Karpas-422 (cell line): ENCODE measurements at places on chromosomes 5 and 9. TPM values are rescaled to one million over a fixed set of nuclear protein-coding genes. Genes with fewer than 3 reads are reported as not detected.

DNA sequence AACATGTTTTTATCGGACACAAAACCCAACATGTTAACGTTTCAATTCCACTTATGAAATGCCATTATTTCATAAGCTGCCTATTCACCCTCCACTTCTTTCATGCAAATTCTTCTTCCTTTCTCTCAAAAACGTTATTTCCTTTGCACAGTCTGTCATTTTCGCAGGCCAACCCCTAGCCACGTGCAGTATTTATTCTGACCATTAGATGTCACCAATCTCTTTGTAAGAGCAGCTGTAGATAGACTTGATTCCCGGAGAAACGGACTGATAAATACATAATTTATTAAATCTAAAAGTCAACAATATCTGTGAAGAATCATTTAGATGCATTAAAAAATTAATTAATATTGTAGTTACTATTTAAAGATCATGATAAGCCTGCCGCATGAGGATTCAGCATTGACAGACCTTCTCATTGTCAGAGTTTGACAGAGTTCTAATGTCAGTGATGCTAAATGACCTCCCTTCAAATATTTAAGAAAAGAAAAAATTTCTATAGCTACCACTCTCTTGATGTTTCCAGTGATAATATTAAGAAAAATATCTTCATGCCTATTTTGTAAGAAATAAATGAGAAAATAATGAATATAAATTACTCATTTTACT is 933.6 kb downstream of the CDH12 start:
- H3K36me3 ChIP-seq, result no peaks in the 10 kb centered on the region
- no peaks in the 10 kb centered on the region for H3K27me3 ChIP-seq
- peaks cover 6% of the 10 kb centered on the region for H3K4me1 ChIP-seq
- no peak overlapping the region for H3K27ac ChIP-seq

Gene PCSK1
- not detected in 2 replicates for total RNA-seq

DNA sequence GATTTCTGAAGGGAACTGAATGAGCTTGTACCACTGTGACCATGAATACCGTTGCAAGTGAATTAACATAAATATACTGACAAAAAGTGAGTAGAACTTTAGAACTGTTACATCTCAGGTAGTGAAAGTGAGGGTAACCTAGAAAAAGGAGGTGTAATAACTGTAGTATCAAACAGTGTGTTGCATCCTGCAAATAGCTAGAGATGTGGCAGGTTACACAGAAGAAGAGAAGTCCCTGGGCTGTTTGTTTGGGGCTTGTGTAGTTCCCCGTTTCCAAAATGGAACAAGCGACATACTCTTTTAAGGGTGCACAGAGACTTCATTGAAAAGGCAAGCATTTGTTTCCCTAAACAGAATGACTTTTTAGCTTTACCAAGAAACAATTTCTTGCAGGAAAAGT is 214.8 kb downstream of the NR3C1 start:
- DNase-seq, result no peak
- H3K4me1 ChIP-seq, result peaks cover 75% of the 10 kb centered on the region
- H3K27me3 ChIP-seq, result no peaks in the 10 kb centered on the region
- H3K36me3 ChIP-seq, result peaks cover 24% of the 10 kb centered on the region; the same call in 1 of the 2 replicates

GRCh38 chr9:14962193-14962882 is 52.1 kb upstream of the FREM1 start:
- H3K4me1 ChIP-seq, result peaks cover 7% of the 10 kb centered on the region
- H3K4me3 ChIP-seq, result no peak overlapping the region
- H3K36me3 ChIP-seq, result no peaks in the 10 kb centered on the region
- H3K27ac ChIP-seq, result no peak overlapping the region
- H3K27me3 ChIP-seq, result no peaks in the 10 kb centered on the region
- no peak for DNase-seq

Gene SPATA31C1
- total RNA-seq, result not detected in 2 replicates

- no peak overlapping the region for H3K27ac ChIP-seq
- no peak for DNase-seq
- H3K4me3 ChIP-seq, result no peak overlapping the region
- no peaks in the 10 kb centered on the region for H3K27me3 ChIP-seq
- H3K4me1 ChIP-seq, result no peaks in the 10 kb centered on the region
Measured at GRCh38 chr5:34717426-34718327, 61.5 kb downstream of the RAI14 start.

GRCh38 chr5:14718778-14719177 is 54.3 kb downstream of the OTULIN start:
- no peak for DNase-seq
- H3K27ac ChIP-seq, result no peak overlapping the region
- H3K36me3 ChIP-seq, result no peaks in the 10 kb centered on the region
- H3K27me3 ChIP-seq, result no peaks in the 10 kb centered on the region

- H3K4me3 ChIP-seq, result peak overlapping the region; percentile 69
- no peak for DNase-seq
- no peak overlapping the region for H3K27ac ChIP-seq
- no peaks in the 10 kb centered on the region for H3K36me3 ChIP-seq
- H3K4me1 ChIP-seq, result peaks cover 12% of the 10 kb centered on the region
Measured at GRCh38 chr9:94031380-94031779, 52.9 kb upstream of the PTPDC1 start.

- H3K27ac ChIP-seq, result no peak overlapping the region
- DNase-seq, result no peak
- H3K4me1 ChIP-seq, result no peaks in the 10 kb centered on the region
- H3K36me3 ChIP-seq, result peaks cover 44% of the 10 kb centered on the region; the same call in 1 of the 2 replicates
Measured at GRCh38 chr5:140524003-140524402, 23.5 kb upstream of the EIF4EBP3 start.

Gene IL4
- total RNA-seq, result not detected in 2 replicates

- H3K36me3 ChIP-seq, result no peaks in the 10 kb centered on the region
- H3K27me3 ChIP-seq, result no peaks in the 10 kb centered on the region
- no peak overlapping the region for H3K27ac ChIP-seq
- H3K4me3 ChIP-seq, result no peak overlapping the region
- DNase-seq, result peak; percentile 82
Measured at GRCh38 chr9:108761655-108762347, 94.0 kb downstream of the ACTL7B start.

DNA sequence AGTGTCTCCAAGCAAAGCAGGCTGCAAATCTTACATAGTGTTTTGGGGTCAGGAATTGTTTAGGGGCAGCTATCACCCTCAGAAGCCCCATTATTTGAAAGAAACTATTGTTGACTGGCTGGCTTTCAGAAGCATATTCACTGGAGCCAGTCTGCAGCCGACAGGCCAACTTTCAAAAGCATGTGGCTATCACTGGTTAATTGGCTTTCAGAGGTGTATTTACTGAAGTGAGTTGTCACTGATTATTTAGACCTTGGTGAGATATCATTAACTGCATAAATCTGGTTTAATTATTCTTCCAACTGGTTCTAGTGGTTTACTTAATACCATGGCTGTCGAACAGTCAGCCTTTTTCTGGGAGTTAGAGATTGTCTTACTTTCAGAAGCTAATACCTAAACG is 247.0 kb downstream of the CWC27 start:
- no peaks in the 10 kb centered on the region for H3K36me3 ChIP-seq
- H3K4me3 ChIP-seq, result no peak overlapping the region
- no peak for DNase-seq
- H3K27me3 ChIP-seq, result no peaks in the 10 kb centered on the region
- no peak overlapping the region for H3K27ac ChIP-seq
- H3K4me1 ChIP-seq, result no peaks in the 10 kb centered on the region

Gene PCSK5
- not detected in 2 replicates for total RNA-seq

Gene PCDHA9
- total RNA-seq, result not detected in 2 replicates

Gene C1QTNF2
- total RNA-seq, result not detected in 2 replicates

Gene SHC3
- 0.04 TPM in 1 of 2 replicates, not detected in the other for total RNA-seq

DNA sequence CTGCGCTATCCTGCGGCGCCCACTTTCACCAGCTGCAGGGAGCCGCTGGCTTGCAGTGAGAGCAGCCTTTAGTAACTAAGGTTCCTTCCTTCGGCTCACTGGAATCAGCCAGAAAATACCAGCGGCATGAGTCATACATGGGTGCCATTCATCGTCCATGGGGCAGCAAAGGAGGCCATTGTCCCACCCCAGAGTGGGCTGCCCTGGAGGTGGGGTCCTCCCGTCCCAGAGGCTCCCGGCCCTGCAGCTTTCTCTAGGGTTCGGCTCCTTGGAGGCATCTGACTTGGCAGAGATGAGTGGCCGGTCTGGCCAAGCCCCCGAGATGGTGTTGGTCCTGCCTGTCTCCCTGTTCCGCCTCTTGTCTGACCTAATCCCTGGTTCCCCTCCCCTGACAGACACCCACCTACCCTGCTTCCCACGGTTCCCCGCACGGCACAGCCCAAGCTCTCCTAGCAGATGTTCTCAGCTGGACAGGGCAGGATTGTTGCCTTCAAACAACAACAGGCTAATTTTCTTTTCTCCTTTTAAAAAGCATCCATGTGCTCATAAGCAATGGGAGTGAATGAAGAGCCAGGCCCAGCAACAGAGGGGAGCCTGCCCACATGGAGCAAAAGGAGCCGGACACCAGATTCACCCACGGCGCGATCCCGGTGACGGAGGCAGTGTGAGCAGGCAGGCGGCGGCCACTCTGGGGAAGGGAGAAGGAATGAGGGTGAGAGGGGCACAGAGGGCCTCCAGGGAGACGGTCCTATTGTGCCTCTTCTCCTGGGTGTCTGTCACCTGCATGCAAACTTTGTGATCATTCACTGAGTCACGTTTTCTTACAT is 97.0 kb upstream of the COL5A1 start:
- no peak overlapping the region for H3K27ac ChIP-seq
- DNase-seq, result no peak
- H3K4me1 ChIP-seq, result no peaks in the 10 kb centered on the region
- H3K4me3 ChIP-seq, result no peak overlapping the region
- no peaks in the 10 kb centered on the region for H3K36me3 ChIP-seq

Gene SLC46A2
- not detected in 2 replicates for total RNA-seq

Gene SLC6A19
- total RNA-seq, result not detected in 2 replicates

Gene ADGRV1
- 0.04 TPM in 1 of 2 replicates, not detected in the other for total RNA-seq

DNA sequence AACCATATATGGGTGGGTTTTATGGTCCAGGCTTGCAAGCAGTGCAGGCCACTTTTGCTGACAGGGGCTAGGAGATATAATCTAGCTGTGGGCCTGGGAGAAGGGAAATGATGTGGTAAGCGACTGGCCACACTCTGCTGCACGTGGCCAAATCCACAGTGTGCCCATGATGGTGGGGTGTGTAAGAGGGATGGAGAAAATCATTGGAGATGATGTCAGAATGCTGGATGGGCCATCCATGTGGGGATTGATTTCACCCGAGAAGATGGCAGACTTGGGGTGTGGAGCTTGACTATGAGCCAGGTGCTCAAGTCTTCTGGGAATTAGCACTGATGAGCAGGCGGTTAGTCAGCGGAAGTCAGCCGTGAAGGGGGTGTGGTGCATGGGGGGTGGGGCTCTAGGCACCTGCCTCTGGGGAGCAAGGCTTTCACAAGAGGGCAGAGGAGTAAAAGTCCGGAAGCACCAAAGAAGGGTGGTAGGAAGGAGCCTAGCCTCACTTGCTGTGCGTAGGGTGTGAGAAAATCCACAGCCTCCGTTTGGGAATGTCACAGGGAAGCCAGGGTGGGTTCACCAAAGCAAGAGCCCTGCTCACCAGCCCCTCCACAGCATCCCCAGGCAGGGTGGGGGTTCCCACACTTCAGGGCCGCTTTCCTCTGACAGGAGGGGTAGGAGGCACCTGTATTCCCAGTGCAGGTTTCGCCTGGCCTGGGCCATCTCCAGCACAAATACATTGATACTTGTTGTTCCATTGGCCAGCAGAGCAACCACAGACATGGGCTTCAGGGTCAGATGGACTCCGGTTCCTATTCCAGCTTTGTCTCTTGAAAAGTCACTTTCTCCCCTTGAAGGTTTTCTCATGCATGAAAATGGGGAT is 44.5 kb upstream of the ANGPTL2 start:
- H3K27me3 ChIP-seq, result no peaks in the 10 kb centered on the region
- peaks cover 33% of the 10 kb centered on the region for H3K4me1 ChIP-seq
- DNase-seq, result peak; percentile 96
- H3K36me3 ChIP-seq, result no peaks in the 10 kb centered on the region

GRCh38 chr5:53063791-53064190 is 45.8 kb downstream of the MOCS2 start:
- no peaks in the 10 kb centered on the region for H3K36me3 ChIP-seq
- no peaks in the 10 kb centered on the region for H3K27me3 ChIP-seq
- H3K4me3 ChIP-seq, result no peak overlapping the region

- DNase-seq, result no peak
- no peaks in the 10 kb centered on the region for H3K27me3 ChIP-seq
- H3K4me3 ChIP-seq, result no peak overlapping the region
- no peak overlapping the region for H3K27ac ChIP-seq
- peaks cover 26% of the 10 kb centered on the region for H3K4me1 ChIP-seq
Measured at GRCh38 chr9:111925017-111925770, 28.6 kb downstream of the UGCG start.

DNA sequence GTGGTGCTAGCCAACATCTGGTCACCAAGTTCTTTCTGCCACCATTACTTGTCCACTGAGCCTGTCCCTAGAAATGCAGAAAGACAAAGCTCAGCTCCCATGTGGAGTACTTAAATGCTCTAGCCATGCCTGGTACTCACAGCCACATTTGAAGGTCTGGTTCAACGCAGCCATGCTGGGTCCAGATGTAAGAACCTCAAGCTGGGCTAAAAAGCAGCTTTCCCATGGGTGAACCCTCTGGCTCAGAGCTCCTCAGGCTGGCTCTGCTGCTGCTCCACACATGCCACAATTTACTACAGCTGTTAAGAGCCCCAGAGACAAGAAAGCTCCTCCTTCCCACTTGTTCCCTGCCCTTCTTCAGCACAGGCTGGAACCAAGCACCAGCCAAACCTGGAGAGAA is 97.1 kb upstream of the LRRTM2 start:
- no peak overlapping the region for H3K27ac ChIP-seq
- H3K4me3 ChIP-seq, result no peak overlapping the region
- no peak for DNase-seq
- H3K27me3 ChIP-seq, result no peaks in the 10 kb centered on the region
- no peaks in the 10 kb centered on the region for H3K36me3 ChIP-seq
- H3K4me1 ChIP-seq, result no peaks in the 10 kb centered on the region
